Muscle of leg (tissue), 16 donors: ENCODE measurements at places on chromosomes 2 and 18. TPM values are rescaled to one million over a fixed set of nuclear protein-coding genes. Genes with fewer than 3 reads are reported as not detected.

DNA sequence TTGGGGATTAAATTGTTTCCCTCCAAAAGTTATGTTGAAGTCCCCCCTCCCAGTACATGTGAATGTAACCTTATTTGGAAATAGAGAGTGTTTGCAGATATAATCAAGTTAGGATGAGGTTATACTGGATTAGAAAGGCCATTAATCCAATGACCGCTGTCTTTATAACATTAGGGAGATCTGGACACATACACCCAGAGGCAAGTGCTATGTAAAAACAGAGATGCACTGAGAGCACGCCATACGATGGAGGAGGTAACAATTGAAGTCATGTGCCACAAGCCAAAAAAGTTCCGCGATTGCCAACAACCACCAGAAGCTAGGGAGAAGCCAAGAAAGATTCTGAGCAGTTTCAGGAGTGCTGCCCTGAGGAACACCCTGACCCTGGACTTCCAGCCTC is 153.3 kb downstream of the RNF144A start:
- no peak for DNase-seq
- H3K27ac ChIP-seq = no peak overlapping the region
- no peaks in the 10 kb centered on the region for H3K36me3 ChIP-seq
- H3K4me1 ChIP-seq = no peaks in the 10 kb centered on the region
- no peaks in the 10 kb centered on the region for H3K27me3 ChIP-seq

DNA sequence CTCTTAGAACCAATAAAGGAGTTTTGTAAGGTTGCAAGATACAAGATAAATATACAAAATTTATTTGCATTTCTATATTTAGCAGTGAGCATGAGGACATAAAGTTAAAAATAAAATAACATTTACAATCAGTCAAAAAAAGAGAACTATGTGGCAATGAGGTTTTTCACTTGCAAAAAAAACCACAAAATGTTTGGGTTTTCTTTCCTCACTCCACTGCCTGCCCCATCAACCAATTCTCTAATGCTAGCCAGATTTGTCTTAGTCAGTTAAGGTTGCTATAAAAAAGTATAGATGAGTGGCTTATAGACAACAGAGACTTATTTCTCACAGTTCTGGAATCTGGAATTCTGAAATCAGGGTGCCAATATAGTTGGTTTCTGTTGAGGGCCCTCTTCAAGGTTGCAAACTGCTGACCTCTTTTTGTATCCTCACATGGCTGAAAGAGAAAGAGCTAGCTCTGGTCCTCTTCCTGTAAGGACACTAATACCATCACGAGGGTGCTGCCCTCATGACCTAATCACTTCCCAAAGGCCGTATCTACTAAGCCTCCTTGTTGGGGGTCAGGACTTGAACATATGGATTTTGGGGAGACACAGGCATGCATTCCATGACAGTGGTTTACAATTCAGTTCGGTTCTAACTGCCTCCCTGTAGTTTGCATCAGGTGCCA is 566.2 kb downstream of the GALR1 start:
- H3K27me3 ChIP-seq = no peaks in the 10 kb centered on the region
- no peaks in the 10 kb centered on the region for H3K36me3 ChIP-seq
- no peaks in the 10 kb centered on the region for H3K4me1 ChIP-seq
- no peak overlapping the region for H3K27ac ChIP-seq
- DNase-seq = no peak

GRCh38 chr2:176455816-176456291 is 186.6 kb downstream of the MTX2 start:
- DNase-seq = peak; percentile 98
- no peaks in the 10 kb centered on the region for H3K36me3 ChIP-seq
- H3K4me3 ChIP-seq = no peak overlapping the region
- no peaks in the 10 kb centered on the region for H3K27me3 ChIP-seq
- peak overlapping the region; percentile 90 for H3K27ac ChIP-seq

DNA sequence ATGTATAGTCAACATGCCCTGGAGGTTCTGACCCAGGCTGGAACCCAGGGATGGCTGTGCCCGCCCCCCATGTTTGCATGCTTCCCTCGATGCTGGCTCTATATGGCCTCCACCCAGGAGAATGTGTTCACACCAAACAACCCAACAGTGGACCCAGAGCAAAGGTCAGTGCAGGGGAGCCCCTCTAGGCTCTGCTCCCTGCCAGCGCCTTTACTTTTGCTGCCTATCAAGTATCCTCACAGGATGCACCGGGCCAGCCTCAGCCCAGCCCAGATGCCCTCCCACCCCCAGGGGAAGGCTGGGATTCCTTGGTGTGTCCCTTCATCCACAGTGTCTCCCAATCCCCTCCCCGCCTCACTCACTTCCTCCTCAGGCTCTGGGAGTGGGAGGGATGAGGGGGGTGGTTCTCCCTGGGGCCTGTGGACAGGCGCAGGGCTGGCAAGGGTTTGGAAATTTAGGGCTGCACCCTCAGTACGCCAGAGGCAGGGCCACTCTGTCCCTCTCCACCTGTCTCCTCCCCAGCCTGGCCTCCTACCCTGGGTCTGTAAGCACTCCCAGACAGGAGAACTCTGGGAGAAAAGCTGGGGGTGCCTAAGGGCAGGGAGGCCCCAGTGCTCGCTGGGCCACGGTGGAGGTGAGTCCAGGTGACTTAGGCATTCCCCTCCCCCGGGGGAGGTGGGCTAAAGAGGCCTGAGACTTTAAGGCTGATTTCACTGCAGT is 2.3 kb downstream of the ATP6V1B1 start:
- no peaks in the 10 kb centered on the region for H3K36me3 ChIP-seq
- no peak overlapping the region for H3K4me3 ChIP-seq

DNA sequence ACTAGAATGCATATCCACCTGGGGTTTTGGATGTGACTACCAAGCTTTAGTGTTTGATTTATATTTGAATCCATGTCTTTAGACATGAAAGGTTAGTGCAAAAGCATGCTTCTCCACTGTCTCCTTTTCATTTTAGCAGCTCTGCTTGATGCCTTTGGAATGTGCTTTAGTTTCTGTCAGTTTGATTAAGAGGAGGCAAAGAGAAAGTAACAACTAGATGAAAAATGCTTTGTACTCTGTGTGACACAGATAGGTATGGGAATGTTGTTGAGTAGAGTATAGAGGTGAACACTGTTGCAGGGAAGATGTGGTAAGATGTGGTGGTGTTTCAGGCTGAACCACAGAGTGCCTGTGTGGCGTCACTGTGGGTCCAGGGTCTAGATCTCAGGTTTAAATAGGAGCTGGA is 19.8 kb downstream of the PIK3C3 start:
- no peak overlapping the region for H3K27ac ChIP-seq
- H3K4me1 ChIP-seq = peaks cover 2% of the 10 kb centered on the region
- H3K36me3 ChIP-seq = peaks cover 14% of the 10 kb centered on the region
- no peak overlapping the region for H3K4me3 ChIP-seq
- no peaks in the 10 kb centered on the region for H3K27me3 ChIP-seq

Gene REG3A
- not detected for total RNA-seq

Gene PLCD4
- 41.8 TPM for total RNA-seq

DNA sequence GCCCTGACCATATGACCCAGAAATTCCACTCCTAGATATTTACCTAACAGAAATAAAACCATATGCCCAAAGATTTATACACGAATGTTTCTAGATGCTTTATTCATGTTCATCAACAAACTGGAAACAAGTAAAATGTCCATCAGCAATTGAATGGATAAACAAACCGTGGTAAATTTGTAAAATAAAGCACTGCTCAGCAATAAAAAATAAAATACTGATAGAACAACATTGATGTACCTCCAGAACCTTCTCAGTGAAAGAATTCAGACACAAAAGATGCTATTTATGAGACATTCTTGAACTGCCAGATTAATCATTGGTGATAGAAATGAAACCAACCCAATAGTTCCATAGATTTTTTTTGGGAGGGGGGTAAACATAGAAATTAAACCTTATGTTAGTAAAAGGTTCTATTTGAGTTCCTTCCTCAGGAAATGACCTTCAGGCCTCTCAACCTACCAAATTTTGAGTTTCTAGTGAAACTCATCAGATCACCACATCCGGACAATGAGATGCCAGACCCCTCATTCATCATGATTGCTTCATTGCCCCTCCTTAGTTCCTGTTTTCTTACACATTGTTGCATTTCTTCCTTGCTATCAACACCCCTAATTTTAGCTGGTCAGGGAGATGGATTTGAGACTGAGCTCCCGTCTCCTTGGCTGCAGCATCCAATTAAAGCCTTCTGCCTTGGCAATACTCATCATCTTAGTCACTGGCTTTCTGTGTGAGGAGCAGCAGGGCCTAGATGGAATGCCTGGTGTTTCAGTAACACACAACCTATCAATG is 203.5 kb downstream of the LPIN1 start:
- H3K27me3 ChIP-seq = no peaks in the 10 kb centered on the region
- no peak overlapping the region for H3K4me3 ChIP-seq
- no peak for DNase-seq
- no peak overlapping the region for H3K27ac ChIP-seq

DNA sequence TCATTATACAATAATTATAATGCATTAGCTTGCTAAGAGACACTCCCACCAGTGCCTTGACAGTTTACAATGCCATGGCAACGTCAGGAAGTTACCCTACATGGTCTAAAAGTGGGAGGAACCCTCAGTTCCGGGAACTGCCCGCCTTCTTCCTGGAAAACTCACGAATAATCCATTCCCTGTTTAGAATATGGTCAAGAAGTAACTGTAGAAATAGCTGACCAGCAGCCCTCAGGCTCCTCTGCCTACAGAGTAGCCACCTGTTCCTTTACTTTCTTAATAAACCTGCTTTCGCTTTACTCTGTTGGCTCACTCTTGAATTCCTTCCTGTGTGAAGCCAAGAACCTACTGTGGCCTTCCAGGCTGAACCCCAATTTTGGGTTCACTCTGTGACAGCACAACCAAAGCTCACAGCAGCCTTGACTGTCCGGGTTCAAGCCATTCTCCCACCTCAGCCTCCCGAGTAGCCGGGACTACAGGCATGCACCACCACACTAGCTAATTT is 20.0 kb upstream of the PTPN2 start:
- H3K27me3 ChIP-seq = peaks cover 3% of the 10 kb centered on the region
- H3K27ac ChIP-seq = no peak overlapping the region
- DNase-seq = peak; percentile 41
- H3K4me3 ChIP-seq = no peak overlapping the region
- no peaks in the 10 kb centered on the region for H3K4me1 ChIP-seq

DNA sequence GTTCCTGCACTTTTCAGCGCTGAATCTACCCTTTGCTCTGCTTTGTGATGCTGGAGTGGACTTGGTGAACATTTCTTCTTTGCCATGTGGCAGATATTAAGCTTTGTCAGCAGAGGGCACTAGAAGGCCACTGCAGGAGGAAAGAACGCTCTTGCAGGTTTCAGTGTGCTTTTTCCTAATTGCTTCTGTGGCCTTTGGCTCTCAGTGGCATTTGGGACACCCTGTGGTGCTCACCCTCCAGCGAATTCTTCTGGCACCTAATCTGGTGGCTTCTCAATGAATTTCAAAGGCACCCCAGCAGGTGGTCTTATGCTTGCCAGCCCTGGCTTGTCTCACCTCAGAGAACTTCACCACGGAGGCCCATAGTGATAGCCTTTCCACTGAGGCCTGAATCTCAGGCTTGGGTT is 146.7 kb downstream of the MYO3B start:
- no peaks in the 10 kb centered on the region for H3K4me1 ChIP-seq
- no peaks in the 10 kb centered on the region for H3K27me3 ChIP-seq
- no peak overlapping the region for H3K27ac ChIP-seq

Gene IL36A
- total RNA-seq = not detected

DNA sequence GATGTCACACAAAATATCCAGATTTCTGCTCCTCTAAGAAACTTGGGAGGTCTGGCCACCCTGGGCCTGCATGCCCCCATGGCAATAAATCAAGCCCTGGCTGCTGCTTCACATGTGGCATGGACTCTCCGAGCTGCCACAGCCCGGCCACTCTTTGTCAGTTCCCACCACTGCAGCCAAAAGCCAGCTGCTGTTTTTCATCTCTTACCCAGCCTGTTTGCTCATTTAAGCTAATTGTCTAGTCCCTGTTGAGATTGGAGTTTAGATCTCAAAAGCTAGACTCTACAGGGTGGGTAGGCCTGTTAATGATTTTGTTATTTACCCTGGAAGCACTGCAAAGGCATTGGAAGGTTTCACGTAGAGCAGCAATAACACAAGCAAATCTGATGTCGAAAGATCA is 20.9 kb upstream of the ANXA4 start:
- no peaks in the 10 kb centered on the region for H3K36me3 ChIP-seq
- H3K4me3 ChIP-seq = no peak overlapping the region
- DNase-seq = no peak
- no peak overlapping the region for H3K27ac ChIP-seq
- no peaks in the 10 kb centered on the region for H3K27me3 ChIP-seq

DNA sequence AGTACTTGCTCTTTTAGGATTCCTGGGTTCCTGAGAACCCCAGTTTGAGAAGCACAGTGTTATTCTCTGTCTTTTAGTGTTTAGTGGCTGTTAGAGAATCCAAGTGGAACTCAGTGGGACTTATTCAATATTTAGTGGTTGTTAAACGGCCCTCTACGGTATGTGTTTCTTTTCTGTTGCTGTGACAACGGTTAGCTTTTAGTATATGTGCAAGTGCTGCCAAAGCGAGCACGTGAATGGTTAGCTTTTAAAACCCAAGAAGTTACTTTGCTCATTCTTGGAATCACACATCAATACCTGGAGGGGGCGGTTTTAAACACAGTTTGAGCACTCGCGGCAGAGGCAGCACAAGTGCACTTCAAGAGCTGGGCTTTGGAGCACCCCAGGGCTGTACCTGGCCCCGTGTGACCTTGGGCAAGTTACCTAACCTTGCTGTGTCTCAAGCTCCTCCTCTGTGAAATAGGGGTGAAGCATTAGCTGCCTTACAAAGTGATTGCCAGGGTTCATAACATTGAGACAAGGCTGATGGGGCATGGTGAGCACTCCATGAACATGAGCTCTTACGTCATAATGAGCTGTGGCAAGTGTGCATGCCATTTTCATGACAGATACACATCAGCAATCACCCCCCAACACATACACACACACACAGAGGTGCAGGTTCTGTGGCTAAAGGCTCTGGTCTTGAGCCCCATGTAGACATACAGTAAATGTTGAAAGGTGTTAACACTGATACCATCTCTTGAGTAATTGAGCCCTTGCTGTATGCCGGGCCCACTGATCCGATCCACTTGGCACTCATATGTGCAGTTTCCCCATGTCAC is 234.1 kb downstream of the ALPK2 start:
- no peak overlapping the region for H3K27ac ChIP-seq
- no peak overlapping the region for H3K4me3 ChIP-seq
- H3K36me3 ChIP-seq = peaks cover 35% of the 10 kb centered on the region
- peak; percentile 80 for DNase-seq

Gene CYP27C1
- total RNA-seq = 2.3 TPM

Gene CLIP4
- total RNA-seq = 18.7 TPM

DNA sequence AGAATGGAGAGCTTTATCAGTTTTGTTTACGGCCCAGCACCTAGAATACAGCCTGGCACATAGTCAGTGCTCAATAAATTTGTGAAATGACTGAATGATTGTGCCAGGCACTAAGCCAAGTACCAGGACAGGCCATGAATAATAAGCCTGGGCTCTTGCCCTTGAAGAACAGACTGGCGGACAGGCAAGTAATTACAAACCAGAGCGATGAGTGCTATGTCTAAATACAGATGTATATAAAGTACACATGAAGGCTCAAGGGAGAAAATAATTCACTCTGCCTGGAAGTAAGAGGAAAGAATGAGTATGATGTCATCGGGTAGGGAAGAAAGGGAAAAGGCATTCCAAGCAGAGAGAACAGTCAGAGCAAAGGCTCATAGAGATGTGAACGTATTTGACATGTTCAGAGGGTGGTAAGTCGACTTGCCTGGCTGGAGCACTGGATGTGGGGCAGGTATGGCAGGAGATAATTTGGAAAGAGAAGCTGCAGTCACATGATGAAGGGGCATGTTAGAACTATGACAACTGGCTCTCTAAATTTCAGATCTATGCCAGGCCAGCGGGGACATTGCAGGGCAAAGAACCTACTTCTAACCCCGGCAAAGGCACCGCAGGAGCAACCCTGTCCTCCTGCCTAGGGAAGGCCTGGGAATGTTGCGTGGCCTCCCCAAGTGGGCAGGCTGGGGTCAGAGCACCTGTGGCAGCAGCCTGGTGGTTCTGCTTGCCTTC is 119.1 kb upstream of the STPG4 start:
- H3K4me3 ChIP-seq = no peak overlapping the region
- H3K4me1 ChIP-seq = peaks cover 31% of the 10 kb centered on the region
- peak; percentile 92 for DNase-seq
